ENCODE measurements at places on chromosomes 1 and 21.

- peak; percentile 54 for DNase-seq
These were observed 1.5 kb downstream of the ZNF684 start for GRCh38 chr1:40532844-40533424.

GRCh38 chr1:74937176-74937575 is 197.0 kb upstream of the LHX8 start:
- DNase-seq, result no peak

DNA sequence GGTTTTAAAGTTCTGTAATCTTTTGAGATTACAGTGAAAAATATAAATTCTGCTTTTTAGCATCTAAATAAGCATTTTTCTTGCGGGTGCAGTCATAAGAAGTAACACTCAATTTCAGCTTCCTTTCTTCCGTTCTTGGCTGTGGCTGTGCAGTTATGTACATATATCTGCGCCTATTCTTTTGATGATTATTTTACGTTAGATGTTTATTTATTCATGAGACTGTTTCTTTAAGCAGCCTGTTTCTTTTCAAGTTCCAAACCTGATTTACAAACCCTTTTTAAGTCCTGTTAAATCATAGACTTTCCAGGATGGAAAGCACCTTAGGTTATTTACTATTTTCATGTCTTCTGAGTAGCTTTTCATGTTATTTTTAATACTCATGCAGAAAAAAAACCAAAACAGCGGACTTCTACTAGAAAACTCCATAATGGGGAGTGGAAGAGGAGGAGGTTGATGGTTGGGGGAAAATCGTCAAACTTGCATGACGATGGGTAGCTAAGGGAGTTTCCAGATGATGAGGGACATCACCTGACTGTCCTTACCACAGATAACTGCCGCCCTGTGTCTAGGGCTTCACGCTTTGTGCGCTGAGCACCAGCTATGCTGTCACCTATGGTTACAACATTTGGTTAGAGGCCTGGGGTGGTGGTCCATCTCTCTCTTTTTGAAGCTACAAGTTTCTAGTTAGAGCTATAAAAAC is 2.6 kb downstream of the PRDM2 start:
- no peak for DNase-seq

DNA sequence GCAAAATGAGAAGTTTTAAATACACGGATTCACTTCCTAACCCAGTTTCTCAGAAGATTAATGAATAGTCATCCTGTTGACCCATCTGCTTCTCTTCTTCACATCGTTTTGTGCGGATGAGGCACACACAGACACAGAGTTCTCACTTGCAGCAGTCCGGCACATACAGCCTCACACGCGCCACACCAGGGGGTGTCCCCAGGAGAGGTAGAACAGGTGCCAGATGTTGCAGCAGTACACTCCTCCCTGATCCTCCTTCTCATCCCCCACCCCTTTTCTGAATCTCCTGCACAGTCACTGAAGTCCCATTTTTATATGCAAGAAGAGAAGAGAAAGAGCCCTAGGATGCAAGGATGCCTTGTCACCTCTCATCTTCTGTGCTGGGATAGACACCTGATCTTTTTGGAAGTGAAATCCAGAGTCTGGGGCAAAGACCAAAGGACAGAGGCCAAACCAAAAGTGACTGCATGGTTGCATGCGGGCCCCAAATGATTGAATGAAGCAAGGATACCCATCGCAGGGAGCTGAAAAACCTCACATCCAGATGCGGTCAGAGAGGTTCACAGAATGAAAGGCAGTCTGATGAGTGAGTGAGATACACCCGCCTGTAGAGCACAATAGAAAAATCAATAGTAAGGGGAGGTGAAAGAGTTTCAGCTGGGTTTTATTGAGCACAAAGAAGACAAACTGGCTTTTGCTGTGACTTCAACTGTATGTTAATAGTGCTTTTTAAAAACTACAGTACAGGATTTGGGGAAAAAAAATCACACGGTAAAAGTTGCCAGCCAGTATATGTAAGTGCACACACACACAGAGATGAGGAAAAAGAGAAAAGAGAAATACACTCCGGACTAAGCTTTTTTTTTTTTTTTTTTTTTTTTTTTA is 28.9 kb downstream of the PBX1 start:
- DNase-seq, result no peak

DNA sequence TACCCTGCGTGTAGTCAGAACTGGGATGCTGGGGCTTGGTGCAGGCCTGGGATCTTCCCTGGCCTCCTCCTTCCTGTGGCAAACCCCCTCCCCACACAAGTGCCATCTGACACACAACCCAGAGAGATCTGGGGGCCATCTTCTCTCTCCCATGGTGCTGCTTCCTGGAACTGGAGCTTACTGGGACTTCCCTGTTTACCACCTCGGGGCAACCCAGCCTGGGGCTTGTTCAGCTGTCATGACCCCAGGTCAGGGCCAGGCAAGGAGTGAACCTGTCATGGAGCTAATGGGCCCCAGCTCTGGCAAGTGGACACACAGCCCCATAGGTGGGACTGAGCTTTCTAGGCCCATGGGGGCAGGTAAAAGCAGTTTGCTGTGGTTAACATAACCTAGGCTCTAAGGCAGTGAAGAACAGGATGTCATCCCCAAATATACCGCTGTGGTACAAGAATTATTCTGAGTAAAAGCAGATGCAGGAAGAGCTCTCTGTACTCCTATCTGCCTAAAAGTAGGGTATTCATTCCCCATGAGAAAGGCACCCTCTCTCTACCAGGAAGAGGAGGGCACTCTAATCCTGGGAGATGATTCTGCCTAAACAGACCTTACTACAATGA is 2.4 kb downstream of the TRIM11 start:
- DNase-seq, result no peak

GRCh38 chr1:63892632-63893395 is 119.0 kb downstream of the ROR1 start:
- DNase-seq, result peak; percentile 63

- no peak for DNase-seq
These were observed 30.5 kb downstream of the ASTN1 start for GRCh38 chr1:177133977-177134538.

GRCh38 chr1:29712284-29712651 is 475.9 kb downstream of the PTPRU start:
- DNase-seq, result no peak

- no peak for DNase-seq
These were observed 98.6 kb downstream of the OMA1 start for GRCh38 chr1:58447886-58448285.

- DNase-seq, result no peak
These were observed 159.3 kb upstream of the SGIP1 start for GRCh38 chr1:66374561-66375111.

DNA sequence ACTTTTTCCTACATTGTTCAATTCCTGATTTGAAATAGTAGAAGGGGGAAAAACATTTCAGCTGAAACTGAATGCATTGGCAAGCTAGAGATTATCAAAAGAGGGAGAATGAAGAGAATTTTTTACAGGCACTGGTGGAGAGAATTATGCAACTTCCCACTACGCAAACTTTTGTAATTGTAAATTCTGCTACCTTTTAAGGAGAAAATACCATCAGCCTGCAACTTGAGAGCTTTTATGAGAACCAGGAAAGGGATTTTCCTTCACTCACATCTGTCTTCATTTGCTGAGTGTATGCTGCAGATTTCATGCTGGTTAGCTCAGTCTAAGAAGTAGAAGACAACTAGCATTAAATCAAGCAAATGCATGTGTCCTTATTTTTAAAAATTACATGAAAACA is 43.7 kb downstream of the ADAMTS1 start:
- DNase-seq, result no peak

- DNase-seq, result peak; percentile 6
These were observed 867.4 kb upstream of the ADGRL2 start for GRCh38 chr1:80933346-80933745.

DNA sequence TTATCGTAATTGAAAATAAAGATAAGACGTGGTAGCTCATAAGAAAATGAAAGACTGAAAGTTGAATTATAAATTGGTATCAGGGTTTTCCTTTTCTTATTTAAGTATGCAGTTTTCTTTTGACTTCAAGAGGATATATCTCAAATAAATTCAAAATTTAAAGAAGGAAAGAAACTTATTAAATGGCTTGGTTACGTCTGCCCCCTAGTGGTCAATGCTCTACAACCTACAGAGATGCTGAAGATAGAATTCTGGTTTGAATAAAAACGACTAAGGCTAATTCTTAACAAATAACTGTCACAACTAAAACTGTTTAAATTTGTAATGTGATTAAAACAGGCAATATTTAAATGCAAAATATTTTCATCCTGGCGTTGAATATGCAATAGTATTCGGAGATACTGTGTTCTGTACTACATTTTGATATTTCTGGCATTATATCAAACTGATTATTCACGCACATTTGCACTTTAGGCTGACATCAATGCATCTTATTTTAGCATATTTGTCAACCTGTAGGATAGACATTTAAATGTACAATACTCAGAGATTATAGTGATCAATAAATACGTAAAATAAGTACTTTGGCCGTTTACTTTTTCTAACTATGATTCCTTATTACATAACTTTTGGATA is 26.8 kb downstream of the IFI44 start:
- DNase-seq, result peak; percentile 62

DNA sequence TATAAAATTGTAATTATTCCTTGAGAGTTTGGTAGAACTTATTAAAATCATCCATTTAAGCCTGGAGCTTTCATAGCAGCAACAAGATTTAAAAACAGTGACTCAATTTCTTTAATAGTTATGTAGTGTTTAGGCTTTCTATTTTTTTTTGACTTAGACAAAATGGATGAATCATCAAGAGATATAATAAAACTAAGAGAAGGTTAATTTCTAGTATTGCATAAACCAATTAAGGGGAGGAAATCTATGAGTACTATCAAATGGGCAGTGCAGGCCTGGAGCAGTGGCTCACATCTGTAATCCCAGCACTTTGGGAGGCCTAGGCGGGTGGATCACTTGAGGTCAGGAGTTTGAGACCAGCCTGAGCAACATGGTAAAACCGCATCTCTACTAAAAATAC is 416.3 kb upstream of the USP24 start:
- DNase-seq, result no peak

GRCh38 chr1:232904566-232904965 is 45.8 kb upstream of the NTPCR start:
- DNase-seq, result no peak

- DNase-seq, result no peak
These were observed 651.6 kb downstream of the PLPP3 start for GRCh38 chr1:55927702-55928290.

DNA sequence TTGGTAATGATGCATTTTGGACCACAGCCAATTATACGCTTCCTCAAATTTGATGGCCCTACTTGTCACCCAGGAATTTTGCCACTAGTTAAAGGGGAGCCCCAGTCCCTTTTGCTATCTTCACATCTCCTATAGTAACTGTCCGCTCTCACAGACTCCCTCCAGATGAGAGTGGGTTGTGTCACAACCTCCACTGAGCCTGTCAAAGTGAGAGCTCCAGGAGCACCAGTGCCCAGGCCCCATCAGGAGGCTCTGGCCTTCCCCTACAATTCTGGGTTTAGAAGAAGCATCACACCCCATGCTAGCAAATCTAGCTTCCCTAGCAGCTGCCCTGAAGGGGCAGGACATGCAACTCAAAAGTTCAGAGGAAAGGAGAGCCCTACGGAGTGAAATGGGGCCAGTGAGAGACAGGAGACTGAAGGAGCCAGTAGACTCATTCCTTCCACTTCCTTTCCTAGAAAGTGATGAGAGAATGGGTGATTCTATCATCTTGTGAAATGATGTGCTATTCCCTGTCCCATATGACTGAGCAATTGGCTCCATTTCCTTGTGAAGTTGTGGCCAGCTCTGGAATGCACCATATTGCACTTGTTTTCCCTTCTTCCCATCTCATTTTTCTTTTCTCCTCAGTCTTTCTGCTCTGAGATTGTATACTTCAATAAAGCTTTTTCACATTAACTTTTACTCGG is 541.3 kb downstream of the DPYD start:
- DNase-seq, result no peak
